ENCODE measurements at places on chromosomes 2 and 18.
A peak's percentile ranks its signal among the peaks of the same experiment; 100 is the strongest.

- DNase-seq = no peak
Observed at GRCh38 chr18:79135924-79136323, 66.7 kb downstream of the ATP9B start.

GRCh38 chr2:6750411-6751158 is 115.1 kb downstream of the CMPK2 start:
- peak; percentile 24 for DNase-seq

DNA sequence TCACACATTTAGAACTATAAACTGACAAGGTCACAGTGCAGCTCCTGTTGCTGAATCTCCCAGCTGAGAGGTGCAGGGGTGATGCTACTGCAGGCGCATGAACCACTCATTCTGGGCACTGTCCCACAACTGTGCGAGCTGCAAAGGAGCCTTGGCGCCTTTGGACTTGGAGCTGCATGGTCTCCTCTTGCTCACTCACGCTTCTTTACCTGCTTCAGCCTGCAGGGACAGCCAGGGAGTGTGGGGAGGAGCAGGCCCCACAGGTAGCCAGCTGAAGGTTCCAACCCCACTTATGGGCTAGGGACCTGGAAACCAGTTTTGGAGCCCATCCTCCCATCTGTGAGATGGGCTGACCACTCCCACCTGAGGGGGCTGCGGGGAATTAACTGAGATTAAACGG is 75.0 kb downstream of the UXS1 start:
- no peak for DNase-seq

DNA sequence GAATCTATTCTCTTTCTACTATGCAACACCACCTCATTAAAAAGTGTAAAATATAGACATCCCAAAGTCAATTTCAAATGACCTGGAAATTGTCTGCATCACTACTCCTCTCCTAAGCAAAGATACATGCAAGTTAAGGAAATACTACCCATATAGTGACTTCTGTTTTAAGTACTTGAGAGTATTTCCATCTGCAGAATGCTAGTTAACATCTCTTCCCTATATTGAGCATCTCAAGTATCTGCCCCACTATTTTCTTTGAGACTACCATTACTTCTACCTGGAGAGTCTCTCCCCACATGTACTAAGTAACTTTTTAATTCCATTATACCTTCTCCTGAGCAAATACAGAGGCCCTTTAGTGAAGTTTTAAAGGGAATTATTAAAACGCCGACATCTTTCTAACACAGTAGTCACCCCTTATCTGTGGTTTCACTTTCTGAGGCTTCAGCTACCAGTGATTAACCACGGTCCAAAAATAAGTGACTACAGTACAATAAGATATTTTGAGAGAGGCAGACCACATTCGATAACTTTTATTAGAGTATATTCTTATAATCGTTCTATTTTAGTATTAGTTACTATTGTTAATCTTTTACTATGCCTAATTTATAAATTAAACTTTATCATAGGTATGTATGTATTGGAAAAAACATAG is 21.8 kb downstream of the CWC22 start:
- no peak for DNase-seq
